ENCODE measurements at places on chromosomes 7 and 10.
A peak's percentile ranks its signal among the peaks of the same experiment; 100 is the strongest.

GRCh38 chr10:119448628-119449584, 93.6 kb downstream of the RGS10 start:
- DNase-seq = no peak

GRCh38 chr10:103637011-103637410, 143.5 kb downstream of the NEURL1 start:
- no peak for DNase-seq

GRCh38 chr10:28676326-28676967, 874 bp upstream of the BAMBI start:
- peak; percentile 7 for DNase-seq

GRCh38 chr10:79102498-79102874, 33.7 kb downstream of the ZMIZ1 start:
- DNase-seq = no peak

DNA sequence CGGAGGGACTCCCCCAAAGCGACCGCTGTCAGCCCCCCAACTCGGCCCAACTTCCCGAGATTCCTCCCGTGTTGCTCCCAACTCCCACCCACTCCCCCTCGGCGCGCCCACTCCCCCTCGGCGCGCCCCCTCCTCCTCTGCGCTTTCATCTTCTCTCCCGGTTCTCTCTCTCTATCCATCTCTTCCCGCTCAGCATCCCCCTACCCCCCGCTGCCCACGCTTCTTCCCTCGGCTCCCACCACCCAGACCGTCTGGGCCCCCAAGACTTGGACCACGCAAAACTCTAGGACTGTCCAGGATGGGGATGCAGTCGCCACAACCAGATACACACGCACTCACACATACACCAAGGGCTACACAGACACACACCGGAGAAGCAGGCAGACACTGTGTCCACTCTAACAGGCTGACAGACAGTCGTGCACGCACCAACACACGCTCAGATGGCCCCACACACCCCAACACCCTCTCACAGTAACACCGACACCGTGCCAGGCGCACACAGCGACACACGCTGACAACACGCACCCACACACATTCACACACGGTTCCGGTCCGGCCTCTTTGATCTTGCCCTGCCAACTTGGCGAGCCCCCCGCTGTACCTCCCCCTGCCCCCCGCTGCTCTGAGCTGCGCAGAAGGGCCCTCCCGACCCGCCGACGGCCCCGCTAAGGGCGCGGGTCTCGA, 1.1 kb downstream of the GRID1 start:
- no peak for DNase-seq

- no peak for DNase-seq
These were observed 44.1 kb upstream of the OSBPL3 start for GRCh38 chr7:25024066-25024465.

- DNase-seq = no peak
These were observed 400.3 kb downstream of the RPS24 start for GRCh38 chr10:78433766-78434535.

- DNase-seq = no peak
These were observed 252.5 kb downstream of the SLC25A13 start for GRCh38 chr7:96069401-96069800.

DNA sequence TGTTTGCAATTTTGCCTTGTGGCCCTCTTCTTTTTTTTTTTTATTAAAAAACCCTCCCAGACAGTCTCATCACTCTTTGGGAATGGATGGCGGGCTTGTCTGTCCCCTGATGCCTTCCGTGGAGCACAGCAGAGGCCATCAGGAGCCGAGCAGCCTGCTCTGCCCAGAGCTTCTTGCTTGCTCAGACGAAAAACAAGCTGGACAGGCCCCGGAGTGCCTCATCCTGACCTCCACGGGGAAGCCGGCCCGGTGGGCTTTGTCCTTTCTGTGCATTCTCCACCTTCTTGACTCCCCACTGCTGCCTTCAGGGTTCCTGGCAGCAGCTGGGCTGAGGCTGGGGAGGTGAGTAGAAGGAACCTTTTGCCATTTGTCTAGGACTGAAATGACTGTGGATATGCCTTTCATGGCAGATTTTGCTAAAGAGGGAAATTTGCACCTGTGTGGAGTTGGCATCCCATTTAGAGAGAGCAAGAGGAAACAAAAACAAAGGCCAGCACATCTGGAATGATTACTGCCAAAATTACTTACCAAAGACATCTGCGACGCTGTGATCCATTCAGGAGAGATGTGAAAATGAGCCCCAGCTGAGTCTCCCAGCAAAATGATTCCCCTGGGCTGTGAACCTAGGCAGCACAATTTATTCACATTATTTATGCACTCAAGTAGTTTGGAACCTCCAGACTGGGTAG, 108.3 kb downstream of the AOAH start:
- no peak for DNase-seq

DNA sequence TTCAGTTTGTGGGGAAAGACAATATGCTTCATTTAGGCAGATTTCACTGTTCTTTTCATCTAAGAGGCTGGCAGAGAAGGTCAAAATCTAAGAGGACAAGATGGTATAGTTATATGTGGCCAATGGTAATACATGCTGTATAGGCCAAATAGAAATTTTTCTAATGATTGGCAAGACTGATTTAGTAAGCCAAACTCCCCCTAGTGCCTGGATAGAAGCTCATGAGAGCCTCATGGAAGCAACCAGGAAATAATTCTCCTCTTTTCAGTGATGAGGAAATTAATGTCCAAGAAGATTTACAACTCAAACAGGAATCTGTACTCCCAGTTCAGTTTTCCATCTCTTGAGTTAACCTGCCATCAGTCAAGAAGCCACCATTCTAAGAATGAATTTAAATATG, 253.6 kb upstream of the PHF14 start:
- DNase-seq = no peak

GRCh38 chr7:34091321-34091917, 186.1 kb downstream of the BMPER start:
- no peak for DNase-seq

DNA sequence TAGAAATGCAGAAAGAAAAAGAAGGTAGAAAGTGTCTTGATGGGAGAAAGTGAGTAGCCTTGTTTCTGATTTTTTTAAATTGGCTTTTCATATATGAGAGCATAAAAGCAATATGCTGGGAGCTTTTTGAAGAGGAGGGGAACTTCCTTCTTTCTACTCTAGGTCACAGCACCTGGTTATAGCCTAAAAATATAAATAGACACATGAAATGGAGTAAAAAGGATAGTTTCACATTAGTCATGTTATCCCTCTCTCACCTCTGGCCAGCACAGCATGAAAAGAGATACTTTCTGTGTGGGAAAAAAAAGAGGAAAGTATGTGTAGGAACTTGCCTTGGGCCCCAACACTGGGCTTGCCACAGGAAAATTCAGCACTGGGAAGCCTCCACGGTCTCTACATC, 292.2 kb upstream of the ZWINT start:
- no peak for DNase-seq

- DNase-seq = no peak
These were observed 238.1 kb downstream of the CAMK1D start for GRCh38 chr10:12587451-12587888.

- DNase-seq = no peak
These were observed 94.1 kb downstream of the TCF7L2 start for GRCh38 chr10:113044016-113044755.

- DNase-seq = no peak
These were observed 9.0 kb downstream of the FAS start for GRCh38 chr10:88999625-89000024.
